ENCODE measurements at places on chromosomes 5 and 9.
A peak's percentile ranks its signal among the peaks of the same experiment; 100 is the strongest.

DNA sequence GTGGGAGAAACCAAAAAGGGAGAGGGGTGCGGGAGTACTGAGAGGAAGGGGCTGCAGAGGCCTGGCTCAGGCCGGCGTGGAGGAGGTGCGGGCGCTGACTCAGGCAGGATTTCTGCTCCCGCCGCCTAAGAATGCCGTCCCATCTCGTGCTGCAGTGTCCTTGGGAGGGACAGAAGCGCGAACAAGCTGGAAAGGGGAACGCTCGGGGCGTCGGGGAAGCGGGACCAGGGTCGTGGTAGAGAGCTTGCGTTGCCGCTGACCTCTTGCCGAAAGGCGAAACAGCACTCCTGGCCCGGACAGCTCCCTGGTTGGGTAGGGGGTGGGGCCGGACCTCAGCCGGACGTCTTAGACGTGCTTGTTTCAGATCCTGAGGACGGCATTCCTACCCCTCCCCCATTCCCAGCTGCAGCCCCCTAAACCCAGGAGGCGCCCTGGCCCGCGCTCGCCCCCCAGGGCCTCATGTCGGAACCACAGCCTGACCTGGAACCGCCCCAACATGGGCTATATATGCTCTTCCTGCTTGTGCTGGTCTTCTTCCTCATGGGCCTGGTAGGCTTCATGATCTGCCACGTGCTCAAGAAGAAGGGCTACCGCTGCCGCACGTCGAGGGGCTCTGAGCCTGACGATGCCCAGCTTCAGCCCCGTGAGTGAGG is 1.1 kb downstream of the RELL2 start:
- peak; percentile 74 for DNase-seq

DNA sequence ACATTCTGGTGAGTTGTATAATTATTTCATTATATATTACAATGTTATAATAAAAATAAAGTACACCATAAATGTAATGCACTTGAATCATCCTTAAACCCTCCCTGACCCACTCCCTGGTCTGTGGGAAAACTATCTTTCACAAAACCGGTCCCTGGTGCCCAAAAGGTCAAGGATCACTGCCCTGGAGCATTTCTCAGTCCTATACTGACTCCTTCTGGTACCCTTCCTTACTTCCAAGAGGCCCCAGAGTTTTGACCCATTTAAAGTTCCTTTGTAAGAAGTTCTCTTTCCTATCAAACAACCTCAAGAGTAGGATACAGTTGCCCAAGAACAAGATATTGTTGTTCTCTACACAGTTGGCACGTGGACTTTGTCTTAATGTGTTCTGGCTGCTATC is 88.9 kb upstream of the TRPM3 start:
- no peak for DNase-seq

DNA sequence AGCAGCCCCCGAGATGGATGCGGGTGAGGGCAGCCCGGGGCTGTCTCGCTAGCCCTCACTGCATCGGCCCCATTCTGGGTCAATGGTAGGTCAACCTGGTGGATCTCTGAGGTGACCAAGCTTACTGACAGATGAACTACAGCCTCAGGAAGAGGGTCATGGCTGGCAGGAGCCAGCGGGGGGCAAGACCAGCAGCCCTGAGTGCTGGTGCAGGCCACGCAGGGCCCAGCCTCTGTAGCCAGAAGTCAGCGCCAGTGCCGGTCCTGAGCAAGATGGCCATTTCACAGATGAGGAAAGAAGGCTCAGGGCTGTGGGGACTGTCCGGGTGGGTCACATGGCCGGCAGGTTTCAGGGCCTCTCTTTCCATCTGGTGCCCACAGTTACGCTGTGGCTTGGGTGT is 5.1 kb upstream of the DBH start:
- no peak for DNase-seq

GRCh38 chr5:82749461-82749820 is 327.8 kb downstream of the TMEM167A start:
- no peak for DNase-seq

Data from retina (tissue), 1 donor.